Mesendoderm (in vitro differentiated cells): ENCODE measurements at places on chromosomes 7 and 10.

GRCh38 chr10:130834170-130834569 is 477.4 kb downstream of the TCERG1L start:
- peak; percentile 20 for DNase-seq

DNA sequence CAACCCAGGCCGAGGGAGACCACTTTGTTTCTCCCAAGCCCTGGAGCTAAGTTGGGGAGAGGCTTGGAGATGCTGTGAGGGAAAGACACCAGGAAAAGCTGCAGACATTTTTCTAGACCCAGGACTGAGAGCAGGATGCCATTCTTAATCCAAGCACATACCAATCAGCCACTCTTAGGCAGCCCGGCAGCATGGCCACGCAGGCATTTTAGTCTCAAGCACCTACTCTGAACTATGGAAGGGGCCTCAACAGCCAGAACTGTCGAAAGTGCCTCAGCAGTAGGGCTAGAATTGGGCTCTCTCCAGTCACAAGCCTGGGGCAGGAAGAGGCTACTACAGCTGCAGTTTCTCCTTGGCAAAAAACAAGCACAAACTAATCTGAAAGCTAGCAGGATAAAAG is 57.8 kb downstream of the GCC1 start:
- DNase-seq = peak; percentile 17

GRCh38 chr10:117926491-117926890 is 120.2 kb downstream of the RAB11FIP2 start:
- no peak for DNase-seq

GRCh38 chr10:511849-512191 is 177.6 kb downstream of the DIP2C start:
- DNase-seq = no peak

GRCh38 chr7:19648791-19649190 is 60.0 kb downstream of the POLR1F start:
- DNase-seq = peak; percentile 4

GRCh38 chr10:57018452-57018851 is 657.4 kb upstream of the ZWINT start:
- peak; percentile 81 for DNase-seq

- peak; percentile 76 for DNase-seq
Observed at GRCh38 chr10:59557052-59557451, 152.6 kb downstream of the SLC16A9 start.

GRCh38 chr10:19719284-19719683 is 96.9 kb upstream of the PLXDC2 start:
- DNase-seq = no peak

DNA sequence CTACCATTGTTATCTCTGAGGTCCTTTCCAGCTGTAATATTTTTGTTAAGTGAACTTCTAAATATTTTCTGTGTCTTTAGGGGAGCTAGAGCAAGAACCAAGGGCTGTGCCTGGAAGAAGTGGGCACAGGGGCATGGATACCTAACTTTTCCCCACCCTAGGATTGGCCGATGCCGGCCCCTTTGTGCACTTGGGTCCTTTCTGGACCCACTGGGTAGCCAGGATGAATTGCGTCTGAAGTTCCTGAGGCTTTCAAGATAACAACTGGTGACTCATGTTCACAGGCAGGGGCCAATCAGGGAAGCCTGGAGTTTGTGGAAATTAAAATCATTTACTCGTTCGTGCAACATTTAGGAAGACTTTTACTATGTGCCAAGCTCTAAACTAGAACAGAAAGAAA is 758 bp downstream of the DPCD start:
- DNase-seq = peak; percentile 44

- peak; percentile 55 for DNase-seq
Observed at GRCh38 chr7:132998763-132999162, 83.1 kb downstream of the CHCHD3 start.

- no peak for DNase-seq
Observed at GRCh38 chr7:98174334-98175259, 36.6 kb upstream of the BHLHA15 start.
